ENCODE measurements at places on chromosomes 16 and 17.

DNA sequence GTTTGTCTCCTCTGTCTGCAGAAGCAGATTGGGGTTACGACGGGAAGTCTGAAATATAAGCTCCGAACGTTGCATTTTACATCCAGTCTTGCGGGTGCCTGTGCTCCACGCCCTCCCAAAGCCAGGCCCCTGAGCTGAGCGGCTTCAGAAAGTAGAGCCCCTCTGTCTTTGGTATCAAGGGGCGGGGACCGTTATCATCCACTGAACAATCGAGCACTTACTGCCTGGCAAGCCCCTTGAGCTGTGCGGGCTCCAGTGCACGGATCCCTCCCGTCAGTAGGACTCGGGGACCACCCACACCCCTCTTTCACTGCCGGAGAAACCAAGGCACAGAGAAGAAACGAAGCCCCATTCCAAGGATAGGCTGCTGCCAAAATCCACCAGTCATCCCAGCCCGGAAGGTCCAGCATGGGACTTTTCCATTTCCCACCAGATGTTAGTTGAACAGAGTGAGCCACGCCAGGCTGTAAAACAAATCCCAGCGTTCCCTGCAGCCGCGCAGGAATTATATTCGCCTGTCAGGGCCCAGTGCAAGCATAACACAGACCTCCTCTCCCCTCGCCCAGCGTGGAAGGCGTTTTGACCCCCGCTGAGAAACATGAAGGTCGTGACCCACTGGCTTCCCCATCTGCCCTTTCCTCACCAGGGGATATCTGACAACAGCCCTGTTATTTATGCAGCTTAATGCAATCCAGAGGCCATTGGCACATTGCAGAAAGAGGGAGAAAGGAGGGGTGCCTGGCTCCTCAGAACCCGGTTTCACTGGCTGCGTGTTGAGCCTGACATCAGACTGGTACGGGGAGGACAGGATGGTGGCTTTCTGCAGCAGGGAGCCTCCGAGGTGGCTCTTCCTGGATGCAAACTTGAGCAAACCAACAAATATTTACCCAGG is 212.2 kb upstream of the FOXF1 start:
- DNase-seq: no peak

GRCh38 chr16:85894266-85894665 is 4.7 kb upstream of the IRF8 start:
- no peak for DNase-seq

GRCh38 chr17:5500589-5501391 is 14.4 kb downstream of the MIS12 start:
- peak; percentile 88 for DNase-seq

DNA sequence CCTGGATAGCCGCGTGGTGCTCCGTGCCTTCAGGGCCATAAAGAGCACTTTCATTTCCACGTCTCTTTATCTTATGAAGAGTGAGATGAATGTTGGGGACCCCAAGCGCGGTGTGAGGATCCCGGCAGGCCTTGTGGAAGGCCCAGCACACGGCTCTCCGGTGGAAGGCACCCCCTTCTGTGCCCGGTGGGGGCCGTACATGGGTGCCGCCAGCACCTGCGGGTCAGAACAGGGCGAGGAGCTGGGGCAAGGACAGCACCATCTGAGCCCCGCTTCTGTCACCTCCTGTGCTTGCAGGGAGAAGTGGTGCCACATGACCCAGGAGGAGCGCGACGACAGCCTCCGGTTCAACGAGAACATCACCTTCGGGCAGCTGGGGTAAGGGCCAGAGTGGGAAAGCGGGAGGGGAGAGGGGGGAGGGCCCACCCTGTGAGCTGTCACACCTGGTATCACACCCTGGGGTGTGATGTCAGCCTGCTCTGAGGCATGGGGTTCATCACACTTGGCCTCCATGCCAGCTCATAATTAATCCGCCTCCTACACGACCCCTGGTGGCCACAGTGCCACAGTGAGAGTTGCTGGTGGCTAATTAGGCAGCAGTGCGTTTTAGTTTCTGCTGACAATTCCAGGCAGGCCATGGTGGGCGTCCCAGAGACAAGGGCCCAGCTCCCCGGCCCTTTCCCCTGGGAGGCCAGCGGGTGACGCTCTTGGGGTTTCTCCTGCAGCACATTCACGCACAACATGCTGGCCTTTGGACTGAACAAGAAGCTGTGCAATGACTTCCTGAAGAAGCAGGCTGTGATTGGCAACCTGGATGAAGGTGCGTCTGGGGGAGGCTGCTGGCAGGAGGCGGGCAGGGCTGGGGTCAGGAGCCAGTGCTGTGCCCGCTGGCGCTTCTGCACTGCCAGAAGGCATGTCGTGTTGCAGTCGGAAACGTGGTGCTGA is 25.7 kb downstream of the CIBAR2 start:
- peak; percentile 64 for DNase-seq

DNA sequence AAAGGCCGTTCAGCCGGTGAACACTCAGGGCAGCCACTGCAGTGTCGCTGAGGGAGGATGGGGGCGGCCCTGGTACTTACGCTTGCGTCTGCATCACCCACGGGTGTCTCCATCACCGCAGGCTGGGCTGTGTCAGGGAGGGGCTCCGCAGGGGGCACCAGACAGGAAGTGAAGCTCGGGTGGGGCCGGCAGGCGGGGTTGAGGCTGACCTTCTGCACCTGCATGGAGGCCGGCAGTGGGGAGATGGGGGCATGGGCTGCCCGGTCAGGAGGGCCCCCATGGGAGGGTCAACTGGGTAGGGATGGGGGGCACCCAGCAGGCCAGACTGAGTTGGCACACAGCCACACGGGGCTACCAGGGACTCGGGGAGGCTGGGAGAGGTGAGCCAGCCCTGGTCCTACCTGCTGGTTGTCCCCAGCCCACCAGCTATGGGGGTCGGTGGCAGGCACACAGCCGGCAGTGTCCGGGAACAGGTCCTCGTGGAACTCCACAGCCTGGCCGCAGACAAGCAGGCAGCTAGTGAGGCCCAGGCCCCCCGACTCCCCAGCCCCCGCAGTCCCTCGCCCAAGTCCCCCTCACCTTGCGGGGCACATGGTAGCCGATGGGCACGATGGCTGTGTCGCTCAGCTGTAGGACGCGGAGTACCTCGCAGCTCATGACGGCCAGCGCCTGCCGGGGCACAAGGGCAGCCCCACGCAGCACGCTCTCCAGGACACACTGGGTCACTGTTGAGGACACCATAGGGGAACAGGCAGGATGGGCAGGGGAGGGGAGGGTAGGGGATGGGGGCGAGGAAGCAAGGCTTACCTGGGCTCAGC is 7.2 kb upstream of the VASN start:
- no peak for DNase-seq

All from right renal pelvis (tissue), 4 donors.